ENCODE measurements at places on chromosomes 2 and 18.

- no peak for DNase-seq
These were observed 525.2 kb downstream of the TNS1 start for GRCh38 chr2:217477583-217477982.

DNA sequence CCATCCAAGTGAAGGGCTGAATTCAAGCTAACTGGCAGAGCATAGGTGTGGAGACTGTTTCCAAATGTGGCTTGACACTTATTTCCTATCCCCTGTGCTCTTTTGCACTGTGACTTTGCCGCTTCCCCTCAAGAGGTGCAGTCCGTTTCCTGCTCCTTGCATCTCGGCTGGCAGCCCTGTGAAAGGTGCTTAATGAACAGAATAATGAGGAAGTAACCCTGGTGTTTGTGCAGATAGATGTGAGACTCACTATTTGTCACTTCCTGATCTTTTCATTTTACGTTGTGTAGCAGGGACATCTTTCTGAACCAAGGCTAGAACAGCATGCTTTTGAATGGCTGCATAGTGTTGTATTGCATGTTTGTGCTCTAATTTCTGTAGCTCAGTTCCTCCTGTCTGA, 60.8 kb downstream of the CEP192 start:
- DNase-seq, result no peak

DNA sequence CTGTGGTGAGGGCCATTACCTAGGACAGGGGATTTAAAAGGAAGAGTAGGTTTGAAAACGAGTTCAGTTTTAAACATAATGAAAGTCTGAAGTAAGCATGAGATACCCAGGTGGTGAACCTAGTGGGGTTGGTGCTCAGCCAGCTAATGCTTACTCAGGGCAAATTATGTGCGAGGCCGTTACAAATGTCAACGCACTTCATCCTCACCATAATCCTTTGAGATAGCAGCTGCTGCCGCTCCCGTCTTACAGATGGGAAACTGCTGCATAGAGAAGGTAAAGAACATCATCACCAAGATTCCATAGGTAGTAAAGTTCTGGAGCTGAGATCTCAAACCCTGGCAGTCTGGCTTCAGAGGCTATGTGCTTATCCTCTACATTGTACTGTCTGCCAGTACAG, 209.0 kb downstream of the DYM start:
- no peak for DNase-seq

DNA sequence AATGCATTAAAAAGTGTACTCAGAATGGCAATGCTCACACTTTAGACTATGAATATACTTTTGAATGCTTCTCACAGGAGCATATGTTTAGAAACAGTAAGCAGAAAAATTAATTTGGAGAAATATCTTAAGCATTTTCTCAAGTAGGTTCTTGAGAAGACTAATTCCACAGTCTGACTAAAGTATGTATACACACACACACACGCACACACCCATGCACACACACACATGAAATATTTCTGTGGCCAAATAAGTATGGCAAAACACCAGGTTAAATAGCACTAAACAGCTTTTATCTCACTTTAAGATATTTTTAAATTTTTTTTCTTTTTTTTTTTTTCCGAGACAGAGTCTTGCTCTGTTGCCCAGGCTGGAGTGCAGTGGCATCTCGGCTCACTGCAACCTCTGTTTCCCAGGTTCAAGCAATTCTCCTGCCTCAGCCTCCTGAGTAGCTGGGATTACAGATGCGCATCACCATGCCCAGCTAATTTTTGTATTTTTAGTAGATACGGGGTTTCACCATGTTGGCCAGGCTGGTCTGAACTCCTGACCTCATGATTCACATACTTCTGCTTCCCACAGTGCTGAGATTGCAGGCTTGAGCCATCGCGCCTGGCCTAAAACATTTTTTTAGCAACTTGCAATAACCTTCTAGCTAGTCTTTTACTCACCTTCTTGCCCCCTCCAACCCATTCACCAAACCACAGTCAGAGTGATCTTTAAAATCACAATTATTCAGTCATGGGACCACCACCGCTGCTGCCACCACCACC, 67.5 kb upstream of the SCG2 start:
- DNase-seq, result no peak

DNA sequence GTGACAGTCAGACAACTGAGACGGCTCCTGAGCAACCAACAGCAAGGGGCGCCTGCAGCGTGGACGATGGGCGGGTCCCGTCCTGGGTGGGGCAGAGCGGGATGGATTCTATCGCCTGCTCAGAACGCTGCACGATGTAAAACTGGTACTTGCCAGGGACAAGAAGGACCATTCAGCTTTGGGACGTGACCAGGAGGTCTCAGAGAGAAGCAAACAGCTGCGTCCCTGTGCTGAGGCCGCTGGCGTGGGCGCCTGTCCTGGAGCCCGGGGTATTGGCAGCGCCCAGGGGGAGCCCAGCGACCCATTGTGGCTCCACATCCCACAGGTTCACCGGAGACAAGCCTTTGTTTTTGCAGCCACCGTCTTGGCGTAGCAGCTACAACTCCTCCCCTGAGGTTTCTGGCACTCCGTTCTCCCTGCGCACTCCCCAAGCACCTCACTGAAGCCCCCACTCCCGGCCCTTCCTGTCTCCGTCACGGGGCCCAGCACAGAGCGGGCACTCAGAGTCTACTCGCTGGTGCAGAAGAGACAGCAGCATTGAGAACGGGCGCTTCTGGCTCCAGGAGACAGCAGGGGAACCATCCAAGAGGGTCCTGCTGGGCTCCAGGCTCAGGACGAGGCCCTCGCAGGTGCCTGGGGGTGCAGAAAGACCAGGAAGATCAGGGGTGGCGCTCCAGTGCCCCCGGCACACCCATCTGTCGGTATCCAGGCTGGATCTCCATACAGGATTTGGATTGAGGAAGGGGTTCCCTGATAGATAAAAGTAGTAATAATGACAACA, 22.1 kb upstream of the KCNG2 start:
- DNase-seq, result no peak

DNA sequence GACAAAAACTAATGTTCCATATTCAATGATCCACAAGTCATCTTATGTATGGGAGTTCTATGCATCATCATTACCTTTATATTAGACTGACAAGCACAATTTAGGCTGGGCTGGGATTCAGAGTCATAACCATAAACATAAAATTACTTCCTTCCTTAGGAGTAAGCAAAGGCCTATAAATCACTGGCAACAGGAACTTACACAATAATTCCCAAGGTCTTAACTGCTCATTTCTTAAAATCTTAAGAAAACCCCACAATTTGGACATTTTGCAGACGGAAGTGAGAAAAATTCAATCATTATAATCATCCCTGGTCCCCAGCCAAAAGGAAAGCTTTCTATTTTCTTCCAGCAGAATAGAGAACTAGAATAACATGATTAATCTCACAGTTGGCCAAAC, 232.3 kb downstream of the DYM start:
- DNase-seq, result no peak

- DNase-seq, result no peak
These were observed 13.2 kb downstream of the ANO7 start for GRCh38 chr2:241201445-241202267.

DNA sequence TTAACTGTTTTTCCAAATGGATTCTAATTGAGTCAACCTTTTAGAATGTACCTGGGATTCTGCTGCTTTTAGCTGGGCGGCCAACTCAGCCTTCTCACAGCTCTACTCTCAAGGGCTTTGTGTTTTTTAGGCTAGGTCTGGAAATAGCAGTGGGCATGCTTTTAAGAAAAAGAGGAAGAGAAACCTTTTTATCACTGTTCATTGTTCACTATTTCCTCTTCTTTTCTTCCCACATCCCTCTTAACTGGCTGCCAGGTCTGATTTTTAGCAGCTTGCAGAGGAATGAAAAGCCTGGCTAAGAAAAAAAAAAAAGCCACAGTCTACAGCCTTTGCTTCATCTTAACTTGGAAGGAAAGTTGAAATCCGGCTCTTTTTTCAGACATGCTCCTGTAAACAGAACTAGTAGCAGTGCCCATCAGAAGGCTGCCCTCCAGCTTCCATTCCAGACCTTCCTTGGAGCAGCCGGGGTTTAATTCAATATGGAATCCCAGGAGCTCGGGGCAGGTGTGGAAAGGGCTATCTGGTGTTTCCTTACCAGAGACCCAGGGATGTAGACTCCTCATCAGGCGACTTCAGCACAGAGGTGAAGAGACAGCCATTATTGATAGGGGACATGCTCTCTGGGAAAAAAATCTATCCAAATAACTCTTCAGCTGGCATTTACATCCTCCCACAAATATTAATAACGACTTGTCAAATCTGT, 230.7 kb downstream of the MYO3B start:
- DNase-seq, result no peak

GRCh38 chr2:9053534-9053931, 50.0 kb upstream of the MBOAT2 start:
- no peak for DNase-seq
